ENCODE measurements at places on chromosomes 16 and 17. TPM values are rescaled to one million over a fixed set of nuclear protein-coding genes. Genes with fewer than 3 reads are reported as not detected.

NPIPA2 gene
- polyA plus RNA-seq: 1.1 TPM

CCL13 gene
- polyA plus RNA-seq: not detected

CIAPIN1 gene
- polyA plus RNA-seq: 48.6 TPM

CLEC19A gene
- polyA plus RNA-seq: not detected

DNA sequence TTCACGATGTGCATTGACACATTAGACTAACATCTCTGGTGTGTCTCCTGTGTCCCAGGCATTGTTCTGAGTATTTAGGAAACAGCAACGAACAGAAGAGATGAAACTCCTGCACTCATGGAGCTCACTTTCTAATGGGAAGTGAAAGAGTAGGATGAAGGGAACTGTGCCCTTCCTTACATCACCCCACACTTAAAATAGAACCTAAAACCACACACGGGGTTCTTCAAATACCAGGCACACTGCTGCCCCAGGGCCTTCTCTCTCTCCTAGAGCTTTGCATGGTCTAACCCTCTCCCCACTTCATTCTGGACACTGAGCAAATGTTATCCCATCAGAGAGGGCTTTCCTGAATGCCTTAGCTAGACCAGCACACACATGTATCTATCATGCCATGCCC, 33.7 kb downstream of the TRIM25 start:
- DNase-seq: no peak

- DNase-seq: no peak
These were observed 228.7 kb downstream of the SOX9 start for GRCh38 chr17:72349491-72349995.

- DNase-seq: no peak
These were observed 289.4 kb downstream of the TOX3 start for GRCh38 chr16:52257534-52257933.

DNA sequence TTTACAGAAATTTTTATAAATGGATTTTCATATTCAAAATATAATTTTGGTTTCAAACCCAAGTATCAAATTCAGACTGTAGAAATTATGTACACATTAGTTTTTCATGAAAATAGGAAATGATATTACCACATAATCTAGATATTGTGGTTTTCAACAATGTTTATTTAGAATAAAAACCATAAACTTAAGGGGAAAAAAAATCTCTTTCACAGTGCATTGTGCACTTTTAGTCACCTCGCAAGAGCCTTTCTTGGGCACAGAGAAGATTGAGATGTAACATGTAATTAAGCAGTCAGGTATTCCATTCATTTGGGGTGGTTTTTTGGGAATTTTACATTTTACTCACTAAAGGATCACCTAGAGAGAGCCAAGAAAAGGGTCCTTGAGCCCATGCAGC, 104.0 kb downstream of the TANC2 start:
- DNase-seq: no peak

Measured in AG04450 (cell line).